ENCODE measurements at places on chromosomes 5 and 9.

- DNase-seq: no peak
Measured at GRCh38 chr9:88017096-88017495, 42.8 kb upstream of the CDK20 start.

DNA sequence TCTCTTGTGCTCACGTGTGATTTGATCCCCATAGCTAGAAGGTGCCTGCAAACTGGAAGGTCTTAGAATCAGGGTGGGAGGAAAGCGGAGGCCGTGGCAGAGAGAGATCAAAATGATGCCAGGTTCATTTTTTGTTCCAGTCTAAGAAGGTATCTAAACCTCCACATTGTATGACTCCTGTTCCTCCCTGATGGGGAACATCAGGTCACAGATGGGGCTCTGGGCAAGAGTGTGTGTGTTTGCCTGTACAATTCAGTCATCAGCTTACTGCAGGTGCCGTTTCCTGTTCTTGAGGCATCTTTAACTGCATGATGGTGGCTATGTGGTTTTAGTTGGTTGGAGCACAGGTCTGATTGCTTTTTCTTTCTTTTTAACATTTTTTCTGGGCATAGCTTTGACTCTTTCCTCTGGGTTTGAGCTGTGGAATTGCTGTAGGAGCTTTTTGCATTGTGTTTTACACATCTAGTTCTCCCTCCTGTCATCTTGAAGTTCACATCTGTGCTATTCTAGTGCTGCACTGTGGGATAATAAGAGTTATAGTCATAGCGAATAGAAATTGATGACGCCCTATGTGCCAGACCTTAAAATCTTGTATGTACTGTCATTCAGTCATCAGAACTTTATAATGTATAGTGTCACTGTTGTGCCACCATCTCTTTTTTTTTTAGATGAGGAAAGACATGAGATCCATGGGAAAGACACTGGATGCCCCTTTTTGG is 30.8 kb downstream of the ARHGAP26 start:
- DNase-seq: no peak

DNA sequence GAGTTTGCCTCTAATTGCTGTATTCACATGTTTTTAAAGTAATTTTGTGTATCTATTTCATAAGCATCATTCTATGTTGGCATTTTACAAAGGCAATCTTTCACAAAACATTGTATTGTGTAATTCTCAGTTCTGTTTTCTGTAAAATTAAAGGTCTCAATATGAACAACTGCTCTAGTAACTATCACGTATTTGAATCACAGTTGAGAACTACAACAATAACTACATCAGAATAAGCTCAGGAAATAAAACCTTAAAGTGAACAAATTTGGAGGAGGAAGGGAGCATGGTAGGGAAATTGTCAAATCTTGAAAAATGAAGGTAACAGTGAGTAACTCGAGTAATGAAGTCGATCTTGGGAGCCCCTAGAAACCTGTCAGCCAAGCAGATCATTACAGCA is 22.5 kb upstream of the CAMK4 start:
- DNase-seq: no peak

GRCh38 chr5:140569197-140569596 is 4.6 kb downstream of the SLC35A4 start:
- no peak for DNase-seq

DNA sequence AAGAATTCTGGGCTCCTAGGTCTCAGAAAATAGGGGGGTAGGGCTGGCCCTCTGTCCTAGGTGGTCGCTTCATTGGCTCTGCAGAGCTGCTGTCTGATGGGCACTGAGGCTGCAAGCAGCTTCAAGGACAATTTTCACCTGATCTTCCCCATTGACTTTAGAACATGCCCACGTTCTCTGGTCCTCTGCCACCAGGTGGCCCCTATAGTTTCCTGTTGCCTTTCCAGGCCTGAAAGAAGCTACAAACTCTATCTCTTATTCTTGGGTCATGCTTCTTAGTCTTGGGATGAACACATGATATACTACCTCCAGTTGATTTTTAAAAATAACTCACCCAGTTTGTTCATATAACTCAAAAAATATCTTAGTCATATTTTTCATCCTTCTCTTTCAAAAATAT is 26.3 kb downstream of the SPZ1 start:
- DNase-seq: no peak

DNA sequence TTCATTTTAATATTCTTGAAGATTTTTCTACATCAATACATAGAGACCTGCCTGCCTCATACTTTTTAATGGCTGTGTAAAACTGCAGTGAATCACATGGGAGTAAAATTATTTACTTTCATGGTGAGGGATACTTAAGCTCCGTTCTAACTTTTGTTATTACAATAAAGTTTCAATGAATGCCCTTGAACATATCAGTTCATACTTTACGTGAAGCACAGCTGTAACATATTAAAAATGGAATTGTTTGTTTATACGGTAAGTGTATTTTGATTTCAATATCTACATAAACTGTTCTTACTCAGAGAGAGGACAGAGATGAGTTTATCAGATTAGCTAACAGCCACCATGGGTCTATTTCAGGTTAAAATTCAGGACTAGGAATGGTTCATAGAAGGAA is 155.1 kb downstream of the NR3C1 start:
- DNase-seq: no peak

DNA sequence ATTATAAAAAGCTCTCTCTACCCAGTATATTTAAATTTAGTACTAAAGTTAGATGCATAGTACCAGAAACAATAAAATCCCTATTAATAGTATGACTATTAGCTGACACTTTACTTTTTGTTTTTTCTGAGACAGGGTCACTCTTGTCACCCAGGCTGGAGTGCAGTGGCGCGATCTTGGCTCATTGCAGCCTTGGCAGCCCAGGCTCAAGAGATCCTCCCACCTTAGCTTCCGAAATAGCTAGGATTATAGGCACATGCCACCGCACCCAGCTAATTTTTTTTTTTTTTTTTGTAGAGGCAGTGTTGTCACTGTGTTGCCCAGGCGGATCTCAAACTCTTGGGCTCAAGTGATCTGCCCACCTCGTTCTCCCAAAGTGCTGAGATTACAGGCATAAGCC is 8.0 kb downstream of the CCNG1 start:
- DNase-seq: no peak

GRCh38 chr5:181281077-181281983 is 20.4 kb upstream of the TRIM52 start:
- DNase-seq: no peak

DNA sequence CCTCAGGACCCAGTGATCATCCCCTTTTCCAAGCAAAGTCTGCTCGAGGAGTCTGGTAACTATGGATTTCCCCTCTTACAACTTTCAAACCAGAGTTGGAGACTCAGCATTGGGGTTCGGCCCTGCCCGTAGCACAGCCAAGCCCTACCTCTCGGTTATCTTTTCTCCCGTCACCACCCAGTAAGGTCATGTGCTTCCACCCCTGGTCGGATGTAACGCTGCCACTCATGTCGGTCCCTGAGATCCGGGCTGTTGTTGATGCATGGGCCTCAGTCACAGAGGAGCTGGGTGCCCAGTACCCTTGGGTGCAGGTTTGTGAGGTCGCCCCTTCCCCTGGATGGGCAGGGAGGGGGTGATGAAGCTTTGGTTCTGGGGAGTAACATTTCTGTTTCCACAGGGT is 1.2 kb downstream of the GALT start:
- no peak for DNase-seq

DNA sequence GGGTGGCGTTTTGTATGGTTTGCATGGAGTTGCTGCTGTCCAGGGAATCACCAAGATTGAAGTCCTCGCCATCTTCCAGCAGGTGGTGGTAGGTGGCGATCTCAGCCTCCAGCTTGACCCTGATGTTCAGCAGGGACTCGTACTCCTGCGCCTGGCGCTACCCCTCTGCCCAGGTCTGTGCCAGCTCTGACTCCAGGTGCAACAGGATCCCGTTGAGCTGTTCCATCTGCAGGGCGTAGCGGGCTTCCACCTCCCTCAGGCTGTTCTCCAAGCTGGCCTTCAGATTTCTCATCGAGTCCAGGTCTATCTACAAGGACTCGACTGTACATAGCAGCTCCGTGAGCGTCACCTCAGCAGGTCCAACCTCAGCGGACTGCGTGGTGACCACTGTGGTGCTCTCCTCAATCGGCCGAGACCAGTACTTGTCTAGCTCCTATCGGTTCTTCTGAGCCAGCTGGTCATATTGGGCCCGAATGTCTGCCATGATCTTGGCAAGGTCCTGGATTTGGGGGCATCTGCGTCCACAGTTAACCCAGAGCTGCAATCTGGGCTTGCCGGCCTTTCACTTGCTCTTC is 1584.8 kb upstream of the ACO1 start:
- no peak for DNase-seq

- no peak for DNase-seq
Measured at GRCh38 chr5:126778675-126779403, 1.9 kb downstream of the LMNB1 start.

- no peak for DNase-seq
Measured at GRCh38 chr5:36985387-36985786, 108.8 kb downstream of the NIPBL start.

- DNase-seq: no peak
Measured at GRCh38 chr5:157343842-157344790, 78.2 kb downstream of the CYFIP2 start.

- no peak for DNase-seq
Measured at GRCh38 chr9:21096172-21096900, 18.6 kb upstream of the IFNB1 start.

- DNase-seq: no peak
Measured at GRCh38 chr9:135639196-135639595, at the start of gene GLT6D1. GLT6D1 (minus strand) TSS chr9:135639540; CDS start chr9:135639187, 353 bp downstream.

DNA sequence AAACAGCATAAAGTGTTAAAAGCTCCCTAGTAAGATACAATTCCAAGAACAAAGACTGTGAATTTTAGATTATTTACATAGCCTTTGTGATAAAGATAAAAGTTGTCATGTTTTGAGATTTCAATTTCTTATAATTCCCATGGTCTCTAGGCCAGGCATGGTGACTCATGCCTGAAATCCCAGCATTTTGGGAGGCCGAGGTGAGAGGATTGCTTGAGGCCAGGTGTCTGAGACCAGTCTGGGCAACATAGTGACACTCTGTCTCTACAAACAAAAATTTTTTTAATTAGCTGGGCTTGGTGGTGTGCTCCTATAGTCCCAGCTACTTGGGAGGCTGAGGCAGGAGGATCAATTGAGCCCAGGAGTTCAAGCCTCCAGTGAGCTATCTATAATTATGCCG is 48.1 kb downstream of the BDP1 start:
- DNase-seq: no peak

GRCh38 chr5:78537821-78538220 is 110.8 kb downstream of the LHFPL2 start:
- no peak for DNase-seq

DNA sequence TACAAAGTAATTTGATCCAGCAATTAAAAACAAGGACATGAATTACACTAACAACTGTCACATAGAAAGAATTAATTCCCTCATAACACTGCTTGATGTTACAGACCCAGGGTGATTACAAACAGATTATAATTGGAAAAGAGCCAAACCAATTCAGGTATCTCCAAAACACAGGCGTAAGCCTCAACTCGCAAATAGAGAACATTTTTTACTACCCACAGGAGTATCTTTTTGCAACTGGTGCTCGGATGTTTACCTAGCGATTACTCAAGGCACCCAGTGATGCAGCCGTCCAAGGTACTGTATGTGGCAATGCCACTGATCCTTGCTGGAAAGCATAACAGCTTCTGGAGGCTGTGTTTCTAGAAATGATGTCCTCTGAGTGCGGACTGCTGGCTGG is 386.1 kb upstream of the KIF2A start:
- DNase-seq: no peak

DNA sequence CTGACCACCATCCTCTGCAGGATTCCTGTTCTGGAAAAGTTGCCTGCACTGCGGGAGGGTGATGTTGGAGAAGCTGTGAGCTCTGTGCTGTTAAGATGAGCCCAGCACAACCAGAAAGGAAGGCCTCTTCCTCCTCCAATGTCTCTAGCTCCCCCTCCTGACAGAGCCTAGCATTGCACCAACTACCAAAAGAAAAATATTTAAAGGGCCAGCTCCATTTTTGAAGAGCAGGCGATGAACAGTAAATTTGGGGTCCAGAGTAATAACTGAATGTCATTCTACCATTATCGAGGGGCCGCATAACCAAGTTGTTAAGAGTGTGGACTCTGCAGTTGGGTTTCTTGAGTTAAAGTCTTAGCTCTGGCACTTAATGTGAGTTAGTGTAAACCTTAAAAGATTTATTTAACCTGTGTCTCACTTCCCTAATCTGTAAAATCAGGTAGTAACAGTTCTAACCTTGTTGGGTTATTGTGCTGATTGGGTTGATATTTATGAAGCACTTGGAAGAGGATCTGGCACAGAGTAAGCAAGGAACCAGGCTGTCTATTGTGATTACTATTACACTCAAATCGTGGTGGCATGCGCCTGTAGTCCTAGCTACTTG is 3.9 kb downstream of the TEX53 start:
- DNase-seq: peak; percentile 93

DNA sequence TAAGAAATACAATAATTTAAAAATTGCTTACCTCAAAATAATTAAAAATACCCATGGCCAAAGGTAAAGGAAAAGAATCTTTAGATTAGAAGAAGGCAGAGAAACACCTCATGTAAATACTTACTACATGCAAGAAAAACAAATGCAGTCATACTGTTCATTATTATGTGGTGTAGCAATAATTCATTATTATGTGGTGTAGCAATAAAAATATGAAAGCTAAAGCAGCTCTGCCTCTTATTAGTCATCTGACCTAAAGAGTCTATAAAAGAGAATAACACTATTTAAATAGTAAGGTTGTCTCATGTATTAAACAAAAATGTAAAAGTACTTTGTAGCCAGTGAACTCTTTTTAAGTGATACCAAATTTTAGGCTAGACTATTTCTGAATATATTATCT is 6.6 kb downstream of the DTWD2 start:
- DNase-seq: no peak

DNA sequence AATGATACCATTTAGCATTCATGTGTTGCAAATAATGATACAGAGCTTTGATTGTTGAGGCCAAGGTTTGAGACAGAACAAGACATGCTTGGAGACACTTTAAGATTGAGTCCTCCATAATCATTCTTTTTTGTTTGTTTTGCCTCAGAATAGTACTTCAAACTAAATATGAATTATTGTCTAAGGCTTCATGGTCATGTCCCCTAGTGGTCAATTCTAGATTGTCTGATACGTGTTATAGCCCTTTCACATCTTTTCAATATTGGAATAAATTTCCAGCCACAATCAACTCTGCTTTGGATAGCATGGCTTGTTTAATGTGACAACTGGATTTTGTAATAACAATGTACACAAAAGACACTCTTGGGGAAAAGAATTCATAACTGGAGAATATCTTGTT is 64.2 kb downstream of the PRLR start:
- no peak for DNase-seq

GRCh38 chr9:114924327-114924726 is 6.1 kb downstream of the TNFSF8 start:
- no peak for DNase-seq

- no peak for DNase-seq
Measured at GRCh38 chr9:134923466-134923865, 5.8 kb upstream of the FCN1 start.

Measured in omental fat pad (tissue), 4 donors.